ENCODE measurements at places on chromosomes 5 and 9.

DNA sequence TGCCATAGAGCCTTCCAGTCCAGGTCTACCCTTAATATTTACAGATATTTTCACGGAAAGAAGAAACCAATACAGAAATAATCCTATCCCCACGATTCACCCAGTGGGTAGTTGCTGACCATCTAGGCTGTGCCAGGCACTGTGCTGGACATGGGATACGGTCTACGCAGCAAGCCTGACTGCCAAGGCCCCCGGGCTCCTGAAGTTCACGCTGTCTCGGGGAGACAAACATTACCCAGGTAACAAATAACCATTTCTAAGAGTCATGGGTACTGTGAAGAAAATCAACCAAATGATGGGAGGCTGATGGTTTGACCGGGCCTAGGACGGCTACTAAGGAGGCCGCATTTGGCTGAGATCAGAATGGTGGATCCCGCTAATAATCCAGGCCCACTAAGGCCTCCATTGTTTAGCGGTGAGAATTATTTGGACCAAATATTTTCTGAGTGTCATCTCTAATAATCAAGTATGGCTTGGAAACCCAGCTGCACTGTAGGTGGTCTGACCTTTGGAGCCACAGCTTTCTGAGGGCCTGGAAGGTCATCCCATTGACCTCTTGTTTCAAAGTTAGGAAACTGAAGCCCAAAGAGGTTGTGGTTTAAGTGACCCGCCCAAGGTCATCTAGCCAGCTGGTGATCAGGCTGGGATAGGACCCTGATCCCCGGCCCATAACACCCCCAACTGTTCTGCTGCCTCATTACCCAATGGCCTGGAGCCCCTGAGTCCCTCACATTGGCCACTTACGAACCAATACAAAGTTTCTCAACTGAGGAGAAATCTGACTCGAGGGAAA lies 82.4 kb downstream of the AK8 start:
- DNase-seq: no peak

GRCh38 chr9:8254541-8254940 lies 455.0 kb upstream of the DMAC1 start:
- DNase-seq: no peak

DNA sequence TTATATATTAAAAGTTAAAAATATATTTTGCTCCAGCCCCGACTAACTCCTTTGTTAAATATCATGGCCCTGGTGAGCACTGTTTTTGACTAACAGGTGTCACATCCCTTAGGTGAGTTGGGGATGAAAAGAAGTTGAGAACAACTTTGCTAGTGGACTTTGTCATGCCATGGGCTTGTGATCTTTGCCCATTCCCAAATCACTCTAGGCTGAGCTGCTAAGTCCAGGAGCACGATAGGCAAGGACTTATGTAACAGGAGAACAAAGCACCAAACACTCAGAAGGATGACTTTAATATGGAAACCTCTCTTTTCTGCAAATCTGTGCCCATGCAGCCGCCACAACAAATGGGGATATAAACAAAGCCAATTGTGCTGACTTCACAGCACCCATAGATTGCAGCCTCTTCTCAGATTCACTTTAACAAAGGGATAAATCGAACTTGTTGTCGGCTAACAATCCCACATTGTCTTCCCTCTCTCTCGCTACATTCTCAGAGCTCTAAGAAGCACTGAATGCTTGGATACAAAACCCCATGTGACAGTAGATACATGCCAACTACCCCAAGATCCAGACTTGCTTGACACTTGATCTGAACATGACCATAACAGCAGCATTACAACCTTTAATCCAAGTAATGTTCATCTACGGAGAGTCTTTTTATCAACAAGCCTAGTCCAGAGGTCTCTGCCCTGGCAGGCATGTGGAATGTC lies 86.8 kb upstream of the CD180 start:
- no peak for DNase-seq

- DNase-seq: no peak
These were observed 290.5 kb downstream of the SLF1 start for GRCh38 chr5:94908889-94909480.

DNA sequence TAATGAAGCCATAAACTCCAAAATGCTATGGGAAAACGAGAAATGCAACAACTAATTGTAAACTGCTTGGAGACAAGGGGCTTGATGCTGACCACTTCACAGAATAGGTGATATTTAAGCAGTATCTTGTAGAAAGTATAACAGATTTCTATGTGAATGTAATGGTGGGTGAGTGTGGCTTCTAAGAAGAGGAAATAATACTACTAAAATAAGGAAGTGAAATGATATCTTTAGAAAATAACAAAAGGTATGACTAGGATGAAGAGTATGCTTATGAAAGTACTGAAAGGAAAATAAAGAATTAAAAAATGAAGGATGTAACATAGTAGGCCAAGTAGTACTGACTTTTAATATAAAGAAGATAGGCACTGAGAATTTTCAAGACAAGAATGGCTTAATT lies 94.2 kb downstream of the AGTPBP1 start:
- no peak for DNase-seq

- DNase-seq: no peak
These were observed 263.7 kb upstream of the KLF9 start for GRCh38 chr9:70678153-70678552.

DNA sequence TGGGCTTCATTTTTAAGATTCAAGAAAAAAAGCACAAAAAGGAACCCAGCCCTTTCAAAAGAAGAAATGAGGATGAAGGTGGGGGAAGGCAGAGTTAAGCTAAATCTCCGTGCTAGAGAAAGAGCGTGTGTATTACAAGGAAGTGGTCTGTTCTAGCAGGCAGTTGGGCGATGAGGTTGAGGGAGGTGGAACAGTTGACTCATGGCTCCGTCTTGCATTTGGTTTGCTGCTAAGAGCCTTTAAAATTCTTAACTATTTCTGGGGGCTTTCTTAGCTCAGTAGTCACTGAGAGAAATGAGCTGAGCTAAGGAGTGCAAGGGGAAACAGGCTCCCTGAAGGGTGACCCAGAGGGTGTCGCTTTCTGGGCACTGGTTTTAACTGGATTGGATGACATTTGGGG lies 117.4 kb downstream of the GCNT1 start:
- no peak for DNase-seq

DNA sequence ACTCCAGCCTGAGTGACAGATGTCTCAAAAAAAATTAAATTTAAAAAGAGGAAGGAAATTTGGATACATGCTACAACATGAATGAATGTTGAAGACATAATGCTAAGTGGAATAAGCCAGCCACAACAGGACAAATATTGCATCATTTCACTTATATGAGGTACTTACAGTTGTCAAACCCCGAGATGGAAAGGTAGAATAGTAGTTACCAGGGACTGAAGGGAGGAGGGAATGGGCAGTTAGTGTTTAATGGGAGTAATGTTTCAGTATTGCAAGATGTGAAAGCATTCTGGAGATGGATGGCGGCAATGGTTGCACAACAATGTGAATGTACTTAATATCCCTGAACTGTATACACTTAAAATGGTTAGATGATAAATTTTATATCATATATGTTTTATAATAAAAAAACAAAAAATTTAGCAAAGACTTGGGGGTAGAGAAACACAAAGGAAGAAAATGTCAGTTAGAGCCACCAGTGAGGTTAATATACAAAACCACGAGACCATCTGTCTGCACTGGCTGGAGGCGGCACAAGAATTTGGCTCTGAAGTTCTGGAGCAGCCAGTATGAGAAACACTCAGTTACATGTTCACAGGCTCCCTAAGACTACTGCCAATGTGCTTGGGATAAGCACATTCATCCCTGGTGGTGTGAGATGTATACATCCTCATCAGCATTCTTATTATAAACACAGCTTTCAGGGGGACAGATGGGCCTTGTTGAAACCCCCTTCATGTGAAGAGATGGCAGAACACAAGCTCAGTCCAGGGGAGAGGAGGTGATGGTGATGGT lies 37.0 kb upstream of the RPS23 start:
- no peak for DNase-seq

DNA sequence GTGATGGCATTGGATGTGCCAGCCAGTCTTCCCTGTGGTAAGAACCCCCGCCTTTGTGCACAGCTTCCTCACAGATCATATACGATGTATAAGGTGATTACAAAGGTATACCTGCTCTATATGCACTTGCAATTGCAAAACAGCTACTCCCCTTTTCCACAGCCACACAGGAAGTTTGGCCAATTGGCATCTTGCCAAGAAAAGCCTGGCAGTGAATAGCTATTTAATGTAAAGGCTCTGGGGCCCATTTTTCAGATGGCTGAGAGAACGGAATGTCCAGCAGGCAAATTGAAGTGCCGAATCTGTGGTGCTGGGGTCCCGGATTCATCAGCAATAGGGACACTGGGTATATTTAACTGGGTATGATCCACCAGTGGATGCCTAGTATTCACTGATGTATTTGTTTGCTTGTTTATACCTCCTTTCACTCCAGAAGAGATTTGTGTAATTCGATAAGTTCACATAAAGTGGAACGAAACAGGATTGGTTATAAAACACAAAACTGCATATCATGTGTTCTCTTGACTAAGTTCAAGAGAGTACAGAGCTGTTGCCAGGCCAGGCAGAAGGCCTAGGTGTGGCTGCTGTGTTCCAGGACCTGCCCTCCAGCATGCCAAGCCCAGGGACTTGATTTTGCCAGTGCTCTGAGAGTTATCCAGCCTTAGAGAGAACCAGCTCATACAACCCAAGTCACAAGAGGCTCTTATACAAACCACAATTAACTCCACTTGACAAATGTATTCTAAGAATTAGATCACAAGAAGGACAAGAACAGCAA lies 27.7 kb upstream of the GABRP start:
- DNase-seq: no peak

GRCh38 chr5:132090107-132090506 lies 16.5 kb downstream of the CSF2 start:
- no peak for DNase-seq

Measured in activated CD4-positive, CD25-positive, alpha-beta regulatory T cell (primary cell).